Gastrocnemius medialis (tissue), 4 donors: ENCODE measurements at places on chromosomes 5 and 9. TPM values are rescaled to one million over a fixed set of nuclear protein-coding genes. Genes with fewer than 3 reads are reported as not detected.

GRCh38 chr5:143748516-143748915 lies 63.4 kb upstream of the HMHB1 start:
- no peaks in the 10 kb centered on the region for H3K4me1 ChIP-seq
- no peak for DNase-seq
- no peak overlapping the region for H3K27ac ChIP-seq

GRCh38 chr5:139517683-139518564 lies 35.4 kb upstream of the STING1 start:
- H3K4me3 ChIP-seq, result peak overlapping the region; percentile 79
- H3K27me3 ChIP-seq, result no peaks in the 10 kb centered on the region
- peak overlapping the region; percentile 88 for H3K27ac ChIP-seq
- peaks cover 8% of the 10 kb centered on the region for H3K4me1 ChIP-seq
- H3K36me3 ChIP-seq, result no peaks in the 10 kb centered on the region
- peak; percentile 78 for DNase-seq

DNA sequence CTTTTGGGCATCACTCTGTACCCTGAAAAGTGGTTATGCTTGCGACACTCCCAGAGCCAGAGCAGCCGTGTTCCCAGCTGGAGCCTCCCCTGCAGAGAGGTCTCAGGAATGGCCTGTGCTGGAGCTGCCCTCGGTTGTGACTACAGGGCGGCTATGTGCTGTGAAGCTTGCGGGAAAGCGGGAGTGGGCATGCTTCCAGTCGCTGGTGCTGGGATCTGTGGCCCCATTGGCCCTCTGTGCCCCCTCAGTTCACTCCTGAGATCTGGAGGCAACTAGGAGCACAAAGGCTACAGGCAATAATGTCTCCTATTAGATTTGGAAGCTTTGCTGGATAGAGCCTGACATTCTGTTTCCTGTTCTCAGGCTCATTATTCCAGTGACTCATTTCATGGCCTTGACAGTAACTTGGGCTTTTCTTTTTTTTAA lies 56.9 kb downstream of the GPR107 start:
- no peaks in the 10 kb centered on the region for H3K27me3 ChIP-seq
- no peaks in the 10 kb centered on the region for H3K4me1 ChIP-seq
- H3K27ac ChIP-seq, result no peak overlapping the region

GRCh38 chr5:157651623-157652376 lies 438 bp downstream of the SOX30 start:
- no peaks in the 10 kb centered on the region for H3K4me1 ChIP-seq
- no peaks in the 10 kb centered on the region for H3K36me3 ChIP-seq
- H3K4me3 ChIP-seq, result peak overlapping the region; percentile 35
- peaks cover 7% of the 10 kb centered on the region for H3K27me3 ChIP-seq

DNA sequence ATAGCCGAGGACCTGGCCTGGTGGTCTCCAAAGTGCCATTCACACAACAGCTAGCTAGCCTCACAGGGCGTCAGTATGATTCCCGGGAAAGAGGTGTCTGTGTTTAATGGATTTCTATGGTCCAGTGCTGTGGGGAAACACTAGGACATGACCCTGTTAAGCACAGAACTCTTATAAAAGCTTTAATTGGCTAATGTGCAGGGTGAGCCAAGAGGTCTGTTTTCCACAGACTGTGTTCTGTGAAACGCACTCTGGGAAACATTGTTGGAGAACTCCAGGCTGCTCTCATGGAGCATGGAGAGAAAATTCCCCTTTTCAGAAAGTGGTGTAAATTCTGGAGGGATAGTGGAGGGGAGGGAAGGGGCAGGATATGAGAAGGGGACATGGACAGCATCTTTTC lies 331.4 kb downstream of the FBXL7 start:
- no peak for DNase-seq
- H3K4me1 ChIP-seq, result no peaks in the 10 kb centered on the region
- no peaks in the 10 kb centered on the region for H3K36me3 ChIP-seq
- no peak overlapping the region for H3K27ac ChIP-seq
- no peak overlapping the region for H3K4me3 ChIP-seq

GRCh38 chr5:504326-505154 lies 19.7 kb downstream of the SLC9A3 start:
- peaks cover 21% of the 10 kb centered on the region for H3K27me3 ChIP-seq
- H3K4me3 ChIP-seq, result no peak overlapping the region
- no peak overlapping the region for H3K27ac ChIP-seq
- H3K36me3 ChIP-seq, result no peaks in the 10 kb centered on the region

IL9 gene
- not detected for total RNA-seq

DNA sequence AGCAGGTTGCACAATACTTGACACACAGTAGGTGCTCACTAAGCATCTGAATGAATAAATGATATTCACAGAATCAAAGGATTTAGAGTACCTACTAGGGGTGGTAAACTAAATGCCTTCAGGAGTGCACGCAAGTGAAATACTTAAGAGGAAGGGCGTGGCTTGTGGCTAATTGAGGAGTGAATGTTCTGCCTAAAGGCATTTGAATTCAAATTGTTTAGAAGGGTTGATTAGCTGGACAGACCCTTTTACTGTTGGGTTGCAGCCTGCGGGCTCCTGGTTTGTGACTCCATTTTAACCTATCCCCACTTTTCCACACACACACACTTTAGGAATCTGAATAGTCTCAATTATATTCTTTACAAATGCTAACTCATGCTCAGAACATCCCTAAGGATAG lies 63.1 kb downstream of the PPP2R2B start:
- no peak overlapping the region for H3K4me3 ChIP-seq
- no peaks in the 10 kb centered on the region for H3K4me1 ChIP-seq
- no peak for DNase-seq

DNA sequence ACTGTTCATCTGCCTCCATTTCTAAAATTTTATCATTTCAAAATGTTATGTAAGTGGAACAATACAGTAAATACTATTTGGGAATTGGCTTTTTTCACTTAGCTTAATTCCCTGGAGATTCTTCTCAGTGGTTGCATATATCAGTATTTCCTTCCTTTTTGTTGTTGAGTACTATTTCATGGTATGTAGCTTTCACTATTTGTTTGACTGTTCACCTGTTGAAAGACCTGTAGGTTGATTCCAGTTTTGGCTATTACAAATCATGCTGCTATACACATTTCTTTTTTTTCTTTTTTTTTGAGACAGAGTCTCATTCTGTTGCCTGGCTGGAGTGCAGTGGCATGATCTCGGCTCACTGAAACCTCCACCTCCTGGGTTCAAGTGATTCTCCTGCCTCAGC lies 33.0 kb upstream of the PWWP2A start:
- no peaks in the 10 kb centered on the region for H3K4me1 ChIP-seq
- no peaks in the 10 kb centered on the region for H3K27me3 ChIP-seq
- H3K27ac ChIP-seq, result no peak overlapping the region
- H3K36me3 ChIP-seq, result no peaks in the 10 kb centered on the region
- H3K4me3 ChIP-seq, result no peak overlapping the region
- DNase-seq, result no peak

EDIL3 gene
- 1.5 TPM for total RNA-seq

DNA sequence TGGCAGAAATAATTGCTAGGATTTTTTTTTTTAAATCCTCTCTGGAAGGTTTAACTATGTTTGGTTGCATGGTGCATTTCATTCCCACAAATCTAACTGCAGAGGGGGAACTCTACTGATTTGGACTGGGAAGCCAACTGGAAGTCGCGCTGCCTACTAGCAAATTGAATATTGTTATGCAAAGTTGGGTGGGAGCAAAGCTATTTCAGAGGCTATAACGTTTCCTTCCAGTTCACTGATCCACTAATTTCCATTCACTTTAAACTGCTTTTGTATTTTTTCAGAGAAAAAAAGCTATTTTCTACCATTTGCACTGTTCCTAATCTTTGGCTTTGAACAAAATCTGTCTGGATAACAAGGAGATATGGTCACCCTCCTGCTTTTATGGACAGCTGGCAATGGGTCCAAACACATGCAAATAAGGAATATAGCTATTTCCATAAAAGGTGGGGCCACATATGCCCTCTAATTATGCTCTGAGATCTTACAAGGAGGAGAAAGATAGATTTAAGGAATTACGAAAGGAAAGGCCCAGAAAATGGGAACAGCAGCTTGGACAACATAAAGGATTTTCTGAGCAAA lies 40.1 kb downstream of the MACIR start:
- no peak for DNase-seq
- H3K27me3 ChIP-seq, result no peaks in the 10 kb centered on the region
- no peak overlapping the region for H3K27ac ChIP-seq
- no peaks in the 10 kb centered on the region for H3K36me3 ChIP-seq

DNA sequence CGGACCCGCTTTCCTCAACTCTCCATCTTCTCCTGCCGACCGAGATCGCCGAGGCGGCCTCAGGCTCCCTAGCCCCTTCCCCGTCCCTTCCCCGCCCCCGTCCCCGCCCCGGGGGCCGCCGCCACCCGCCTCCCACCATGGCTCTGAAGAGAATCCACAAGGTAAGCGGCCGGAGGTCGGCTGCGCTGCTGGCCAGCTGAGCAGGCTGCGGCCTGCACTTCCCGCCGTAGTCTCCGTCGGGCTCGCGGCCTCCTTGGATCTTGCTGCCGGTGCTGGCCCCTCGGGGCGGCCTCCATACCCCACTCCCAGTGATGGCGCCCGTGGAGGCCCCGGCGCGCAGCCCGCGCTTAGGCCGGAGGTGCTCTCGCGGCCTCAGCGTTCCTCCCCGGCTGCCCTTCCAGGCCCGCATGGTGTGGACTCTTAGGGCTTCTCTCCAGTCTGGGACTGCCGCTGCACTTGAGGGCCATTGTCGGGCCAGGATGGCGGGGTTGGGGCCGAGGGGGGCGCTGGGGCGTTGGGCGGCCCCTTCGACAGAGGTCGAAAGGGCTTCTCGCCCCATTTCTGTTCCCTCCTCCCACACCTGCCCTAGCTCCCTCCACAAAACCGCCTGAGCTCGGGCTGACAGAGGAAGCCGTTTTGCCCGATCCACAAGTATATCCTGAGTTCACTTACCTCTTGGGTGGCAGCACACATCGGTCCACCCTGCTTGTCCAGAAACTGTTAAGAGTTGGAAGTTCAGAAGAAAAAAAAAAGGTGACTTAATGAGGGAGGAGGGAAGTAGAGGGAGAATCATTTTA lies 714 bp downstream of the UBE2D2 start:
- no peaks in the 10 kb centered on the region for H3K36me3 ChIP-seq
- peak overlapping the region; percentile 99 for H3K27ac ChIP-seq
- H3K4me1 ChIP-seq, result peaks cover 47% of the 10 kb centered on the region

ADRB2 gene
- total RNA-seq, result 17.3 TPM

GRCh38 chr5:54873691-54874090 lies 111.7 kb downstream of the ESM1 start:
- H3K36me3 ChIP-seq, result no peaks in the 10 kb centered on the region
- no peaks in the 10 kb centered on the region for H3K27me3 ChIP-seq
- no peak for DNase-seq
- no peak overlapping the region for H3K27ac ChIP-seq
- H3K4me3 ChIP-seq, result no peak overlapping the region
- H3K4me1 ChIP-seq, result no peaks in the 10 kb centered on the region

LCN10 gene
- total RNA-seq, result 0.61 TPM

C9orf153 gene
- total RNA-seq, result not detected

DNA sequence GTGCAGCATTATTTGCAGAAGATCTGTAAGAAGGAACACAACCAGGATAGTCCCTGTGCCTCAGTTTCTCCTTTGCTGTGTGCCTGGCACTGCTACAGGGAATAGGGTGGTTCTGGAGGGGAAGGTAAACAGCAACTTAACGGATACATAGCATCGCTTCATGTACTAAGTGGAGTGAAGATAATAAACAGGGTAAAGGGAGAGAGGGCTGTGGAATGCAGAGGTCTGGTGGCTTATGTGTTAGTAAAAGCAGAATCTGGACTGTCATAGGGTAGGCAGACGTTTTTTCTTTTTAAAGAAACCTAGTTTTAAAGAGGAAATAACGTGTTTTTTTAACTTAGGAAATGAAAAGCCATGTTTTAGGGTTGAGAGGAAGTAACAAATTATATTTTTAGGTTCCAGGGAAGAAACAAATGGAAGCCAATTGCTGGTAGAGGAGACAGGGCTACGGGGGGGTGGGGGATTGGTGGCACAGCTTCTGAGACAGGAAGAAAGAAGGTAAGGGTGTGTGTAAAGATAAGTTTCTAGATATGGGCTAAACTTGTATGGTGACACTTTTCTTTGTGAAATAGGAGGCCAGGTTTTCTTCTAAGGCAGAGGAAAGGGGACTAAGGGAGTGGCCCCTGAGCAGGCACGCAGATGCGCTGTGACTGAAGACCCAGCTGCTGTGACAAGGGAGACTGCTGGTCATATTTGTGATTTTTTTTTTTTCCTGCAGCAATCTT lies 1.3 kb downstream of the GNG10 start:
- no peak for DNase-seq
- H3K36me3 ChIP-seq, result no peaks in the 10 kb centered on the region
- peak overlapping the region; percentile 72 for H3K4me3 ChIP-seq
- H3K27ac ChIP-seq, result no peak overlapping the region
- peaks cover 11% of the 10 kb centered on the region for H3K4me1 ChIP-seq

- no peaks in the 10 kb centered on the region for H3K4me1 ChIP-seq
- H3K27me3 ChIP-seq, result peaks cover 10% of the 10 kb centered on the region
- H3K27ac ChIP-seq, result no peak overlapping the region
- DNase-seq, result no peak
Measured at GRCh38 chr9:133594310-133594709, 14.9 kb downstream of the FAM163B start.

DNA sequence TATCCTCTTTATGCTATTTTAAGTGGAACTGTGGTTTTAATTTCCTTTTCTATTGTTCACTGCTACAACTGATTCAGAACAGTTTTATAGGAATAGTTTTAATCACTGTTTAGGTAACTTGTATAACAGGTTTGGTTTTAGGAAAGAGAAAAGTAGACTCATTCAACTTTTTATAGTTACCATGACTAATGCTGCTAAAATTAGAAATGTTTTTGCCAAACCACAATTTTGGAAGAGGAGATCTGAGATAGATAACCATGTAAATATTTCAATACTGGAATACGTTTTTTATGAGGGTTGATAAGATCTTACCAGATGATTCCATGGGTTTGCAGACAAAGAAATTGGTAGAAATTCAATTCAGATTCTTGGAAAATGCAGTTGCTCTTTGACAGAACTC lies 404.6 kb upstream of the ARRDC3 start:
- no peak for DNase-seq
- no peak overlapping the region for H3K4me3 ChIP-seq
- no peaks in the 10 kb centered on the region for H3K27me3 ChIP-seq

GRCh38 chr9:35044071-35044470 lies 28.4 kb downstream of the VCP start:
- DNase-seq, result no peak
- H3K4me3 ChIP-seq, result no peak overlapping the region
- no peaks in the 10 kb centered on the region for H3K4me1 ChIP-seq
- no peaks in the 10 kb centered on the region for H3K36me3 ChIP-seq
- no peaks in the 10 kb centered on the region for H3K27me3 ChIP-seq
- no peak overlapping the region for H3K27ac ChIP-seq

DNA sequence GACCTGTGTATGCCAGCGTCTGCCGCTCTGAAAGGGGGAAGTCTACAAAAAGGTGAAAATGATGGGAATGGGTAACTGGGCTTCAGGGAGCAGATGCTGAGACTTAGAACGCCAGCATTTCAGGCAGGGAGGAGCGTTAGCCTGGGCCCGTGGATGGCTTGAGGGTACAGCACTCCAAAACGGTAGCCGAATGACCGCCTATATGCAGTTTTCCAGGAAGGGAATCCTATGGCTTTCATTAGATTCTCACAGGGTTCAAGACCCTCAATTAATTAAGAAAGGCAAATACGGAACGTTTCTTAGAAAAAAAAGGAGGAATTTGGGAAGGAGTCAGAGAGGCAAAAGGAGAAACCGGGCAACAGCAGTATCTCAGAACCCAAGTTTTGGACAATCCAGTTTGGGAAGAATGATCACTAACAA lies 639 bp downstream of the AMACR start:
- H3K4me1 ChIP-seq, result peaks cover 6% of the 10 kb centered on the region
- H3K27ac ChIP-seq, result peak overlapping the region; percentile 87
- no peak for DNase-seq
- peak overlapping the region; percentile 82 for H3K4me3 ChIP-seq
